M059J (cell line): ENCODE measurements at places on chromosomes 1 and 21.

GRCh38 chr1:110538075-110538474, 19.1 kb upstream of the KCNA10 start:
- no peak for DNase-seq

- peak; percentile 94 for DNase-seq
These were observed 131.8 kb upstream of the NGF start for GRCh38 chr1:115469703-115470476.

GRCh38 chr1:223030871-223031400, 112.1 kb downstream of the TLR5 start:
- DNase-seq: no peak

DNA sequence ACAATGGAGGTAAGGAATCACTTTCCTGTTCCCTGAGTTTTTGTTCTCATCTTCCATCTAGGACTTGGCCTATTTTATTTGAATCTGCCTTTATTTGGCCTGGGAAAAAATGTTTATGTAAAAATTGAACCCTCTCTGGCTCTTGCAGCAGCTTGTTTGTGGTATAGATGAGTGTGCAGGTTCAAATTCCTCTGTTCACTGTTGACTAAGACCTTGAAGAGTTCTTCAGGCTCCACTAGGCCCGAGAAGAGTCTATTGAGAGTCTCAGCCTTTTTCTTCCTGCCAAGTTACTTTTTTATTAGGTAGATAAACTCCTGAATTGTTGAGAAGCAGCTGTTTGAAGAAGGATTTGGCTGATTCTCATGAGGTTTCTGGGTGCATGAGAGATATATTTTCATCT, 248.8 kb upstream of the ADGRL2 start:
- DNase-seq: no peak

DNA sequence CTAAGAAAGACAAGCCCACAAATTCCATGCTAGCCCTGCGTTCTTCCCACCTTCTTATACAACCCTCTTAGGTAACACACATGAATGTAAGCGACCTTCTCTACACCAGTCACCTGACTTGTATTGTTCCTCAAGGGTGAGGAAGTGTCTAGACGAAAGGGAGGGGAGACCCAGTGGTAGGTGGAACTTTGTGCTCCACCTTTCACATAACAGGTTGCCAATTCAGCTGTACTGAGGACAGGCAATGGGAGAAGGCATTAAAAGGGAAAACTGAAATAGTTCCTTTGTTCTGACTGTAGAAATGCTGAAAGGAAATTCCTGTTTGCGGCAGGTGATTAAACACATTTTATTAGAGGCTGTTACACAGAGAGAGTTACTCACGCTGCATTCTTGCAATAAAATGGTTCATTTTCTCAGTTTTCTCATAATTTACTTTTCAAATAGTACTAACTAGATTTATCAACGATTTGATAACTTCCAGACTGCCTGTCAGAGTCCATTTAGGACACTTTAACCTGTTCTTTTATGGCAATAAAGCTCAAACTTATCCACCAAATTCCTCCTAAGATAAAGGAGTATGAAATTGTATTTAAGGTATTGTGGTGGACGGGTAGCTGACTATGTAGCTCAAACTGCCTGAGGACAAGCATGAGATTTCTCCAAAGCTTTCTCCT, 17.8 kb upstream of the CHRM3 start:
- no peak for DNase-seq

- DNase-seq: peak; percentile 39
These were observed 36.4 kb downstream of the PDC start for GRCh38 chr1:186424539-186424938.

GRCh38 chr1:193926956-193927355, 740.5 kb upstream of the B3GALT2 start:
- DNase-seq: no peak

GRCh38 chr1:168867941-168868634, 139.1 kb upstream of the DPT start:
- DNase-seq: no peak

DNA sequence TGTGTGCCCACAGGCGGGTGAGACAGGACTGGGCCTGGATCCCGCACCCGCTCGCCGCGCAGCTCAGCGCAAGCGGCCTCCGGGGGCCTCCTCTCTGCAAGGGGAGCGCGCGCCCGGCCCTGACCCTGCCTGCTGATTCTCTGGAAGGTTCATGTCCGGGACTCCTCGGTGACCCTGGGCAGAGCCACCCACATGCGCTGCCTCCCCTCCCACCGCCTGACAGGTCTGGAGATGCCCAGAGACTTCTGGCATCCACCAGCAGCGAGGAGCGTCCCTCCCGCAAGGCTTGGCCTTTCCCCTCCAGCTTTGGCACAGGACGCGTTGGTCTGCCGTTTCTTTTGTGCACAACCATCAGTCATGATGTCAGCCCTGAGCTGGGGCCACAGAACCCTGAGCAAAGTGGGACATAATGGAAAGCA, 42.0 kb upstream of the COL6A2 start:
- peak; percentile 44 for DNase-seq

GRCh38 chr1:30684881-30685795, 38.2 kb downstream of the MATN1 start:
- no peak for DNase-seq

- DNase-seq: no peak
These were observed 4.2 kb upstream of the ANGPTL7 start for GRCh38 chr1:11184973-11185372.

DNA sequence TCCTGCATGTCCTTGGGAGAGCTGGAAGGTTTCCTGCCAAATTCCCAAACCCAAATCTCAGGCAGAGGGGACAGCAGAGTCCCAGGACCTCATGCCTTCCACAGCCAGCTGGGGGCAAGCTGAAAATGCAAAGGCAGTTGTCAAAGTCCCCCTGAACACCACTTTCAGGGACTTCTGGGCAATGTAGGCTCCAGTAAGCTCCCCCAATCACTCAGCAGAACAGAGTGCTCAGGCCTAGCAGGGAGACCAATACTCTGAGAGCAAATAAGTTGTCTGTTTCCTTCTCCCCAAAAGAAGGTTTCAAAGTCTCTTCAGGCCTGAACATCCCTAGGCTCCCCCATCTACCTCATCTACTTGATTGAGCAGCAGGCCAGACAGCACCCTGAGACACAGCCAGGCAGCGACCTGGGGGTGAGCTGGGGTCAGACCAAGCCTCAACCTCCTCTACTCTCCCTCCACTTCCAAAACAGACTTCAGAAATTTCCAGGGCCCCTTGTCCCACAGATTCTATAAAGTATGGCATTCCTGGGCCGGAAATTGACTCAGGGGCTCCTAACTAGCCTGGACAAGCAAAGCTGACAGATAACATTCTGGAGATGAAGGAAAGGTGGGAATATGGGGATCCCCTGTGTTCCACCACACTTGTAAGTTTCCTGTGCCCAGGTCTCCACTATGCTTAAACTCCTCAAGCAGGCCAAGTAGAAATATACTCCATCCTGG, 1.9 kb downstream of the SLC9A1 start:
- DNase-seq: no peak

- peak; percentile 50 for DNase-seq
These were observed 115.3 kb upstream of the FMN2 start for GRCh38 chr1:239976130-239976968.

DNA sequence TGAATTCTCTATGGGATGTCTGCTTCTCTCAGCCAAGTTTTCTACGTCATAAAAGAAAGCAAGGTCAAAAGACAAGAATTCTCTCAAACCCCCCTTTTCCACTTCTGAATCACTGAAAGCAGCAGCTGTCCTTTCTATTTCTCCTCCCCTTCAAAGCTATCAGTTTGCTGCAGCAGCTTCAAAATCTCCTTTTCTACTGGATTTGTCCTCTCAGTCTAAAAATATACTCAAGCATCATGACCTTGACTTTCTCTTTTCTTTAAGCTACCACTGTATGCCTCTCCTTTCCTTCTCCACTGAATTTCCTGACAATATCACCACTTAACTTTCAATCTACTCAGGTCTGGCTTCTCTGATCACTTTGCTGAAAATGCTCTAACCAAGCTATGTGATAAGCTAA, 1.9 kb downstream of the WDR64 start:
- DNase-seq: no peak

GRCh38 chr1:53107090-53107489, 35.3 kb downstream of the SLC1A7 start:
- no peak for DNase-seq

- peak; percentile 44 for DNase-seq
These were observed 10.1 kb downstream of the PTGFRN start for GRCh38 chr1:116919802-116920201.

GRCh38 chr1:214012418-214012817, 24.6 kb downstream of the PROX1 start:
- DNase-seq: no peak

DNA sequence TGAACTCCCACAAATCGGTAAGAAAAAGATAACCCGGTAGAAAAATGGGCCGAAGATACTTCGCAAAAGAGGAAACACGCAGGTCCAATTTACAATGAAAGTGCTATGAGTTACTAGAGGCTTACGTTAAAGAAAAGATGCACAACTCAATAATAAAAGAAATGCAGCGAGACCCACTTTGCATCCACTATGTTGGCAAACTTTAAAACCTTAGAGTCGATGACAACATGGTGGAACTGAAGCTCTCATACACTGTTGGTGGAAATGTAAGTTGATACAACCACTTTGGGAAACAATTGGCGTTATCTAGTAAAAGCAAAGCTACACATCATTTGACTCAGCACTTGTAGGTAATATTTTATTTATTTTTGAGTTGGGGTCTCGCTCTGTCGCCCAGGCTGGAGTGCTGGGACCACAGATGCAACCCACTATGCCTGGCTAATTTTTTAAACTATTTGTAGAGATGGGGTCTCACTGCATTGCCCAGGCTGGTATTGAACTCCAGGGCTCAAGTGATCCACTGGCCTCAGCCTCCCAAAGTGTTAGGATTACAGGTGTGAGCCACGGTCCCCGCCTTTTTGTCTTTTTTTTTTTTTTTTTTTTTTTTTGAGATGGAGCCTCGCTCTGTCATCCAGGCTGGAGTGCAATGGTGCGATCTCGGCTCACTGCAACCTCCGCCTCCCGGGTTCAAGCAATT, 696 bp upstream of the GPATCH3 start:
- no peak for DNase-seq

GRCh38 chr1:72271555-72272085, 10.7 kb downstream of the NEGR1 start:
- no peak for DNase-seq

DNA sequence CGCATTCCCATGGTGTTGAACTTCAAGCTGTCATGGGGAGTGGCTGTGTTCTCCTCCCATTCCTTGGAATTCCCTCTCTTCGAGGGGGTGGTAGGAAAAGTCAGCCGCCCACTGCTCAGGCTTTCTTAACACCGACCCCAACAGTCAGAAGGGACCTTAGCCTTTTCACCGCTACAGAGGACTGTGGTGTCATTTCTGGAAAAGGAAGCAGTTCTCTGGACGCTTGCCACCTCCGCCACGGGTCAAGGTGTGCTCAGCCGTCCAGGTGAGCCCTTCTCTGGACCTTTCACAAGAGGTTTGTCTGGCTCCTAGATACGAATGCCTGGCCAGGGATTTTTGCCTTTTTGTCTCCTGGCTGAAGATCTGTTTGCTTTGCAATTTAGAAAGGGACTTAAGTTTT, 31.8 kb downstream of the CLIC6 start:
- DNase-seq: no peak

DNA sequence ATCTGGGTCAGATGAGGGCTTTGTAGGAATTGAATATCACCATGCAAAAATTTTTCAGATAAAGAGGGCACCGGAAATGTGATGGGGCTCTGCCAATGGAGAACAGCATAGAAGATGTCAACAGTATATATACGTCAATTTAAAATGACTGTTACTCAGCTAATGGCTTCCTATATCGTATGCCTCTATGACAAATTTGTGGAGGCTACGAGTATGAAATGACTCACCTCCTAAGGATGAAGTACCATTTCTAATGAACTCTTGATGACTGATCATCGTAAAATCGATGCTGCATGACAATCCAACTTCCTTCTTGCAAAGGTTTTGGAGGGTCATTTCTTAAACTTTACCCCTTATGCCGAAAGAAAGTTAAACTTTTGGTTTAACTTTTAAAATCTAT, 450.3 kb upstream of the ZP4 start:
- peak; percentile 42 for DNase-seq

GRCh38 chr1:205301205-205301821, 20.2 kb downstream of the NUAK2 start:
- peak; percentile 96 for DNase-seq
